ENCODE measurements at places on chromosomes 6 and 20.

DNA sequence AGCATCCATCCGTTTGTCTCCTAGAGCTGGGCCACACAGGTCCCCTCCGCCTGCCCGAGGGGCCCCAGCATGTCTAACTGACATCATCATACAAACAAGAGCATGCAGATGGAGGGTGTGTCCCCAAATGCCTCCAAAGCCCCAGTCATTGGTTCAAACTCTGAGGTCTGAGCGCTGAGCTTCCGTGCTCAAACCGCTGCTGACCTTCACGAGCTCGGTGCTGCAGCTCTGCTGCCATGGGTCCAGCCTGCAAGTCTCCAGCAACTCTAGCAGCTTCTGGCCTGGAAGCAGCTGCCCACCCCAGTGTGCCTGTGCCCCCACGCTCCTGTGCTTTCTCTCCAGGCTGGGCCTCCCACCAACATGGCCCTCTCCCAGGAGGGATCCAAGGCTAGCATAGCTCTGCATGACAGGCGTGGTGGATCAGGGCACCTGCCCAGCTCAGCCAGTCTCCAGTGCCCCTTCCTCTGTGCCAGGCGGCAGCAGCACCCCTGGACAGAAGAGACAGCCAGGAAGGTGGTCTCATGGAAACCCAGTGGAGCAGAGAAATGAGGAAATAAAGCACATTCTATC is 131.6 kb upstream of the PMEPA1 start:
- no peak for DNase-seq

DNA sequence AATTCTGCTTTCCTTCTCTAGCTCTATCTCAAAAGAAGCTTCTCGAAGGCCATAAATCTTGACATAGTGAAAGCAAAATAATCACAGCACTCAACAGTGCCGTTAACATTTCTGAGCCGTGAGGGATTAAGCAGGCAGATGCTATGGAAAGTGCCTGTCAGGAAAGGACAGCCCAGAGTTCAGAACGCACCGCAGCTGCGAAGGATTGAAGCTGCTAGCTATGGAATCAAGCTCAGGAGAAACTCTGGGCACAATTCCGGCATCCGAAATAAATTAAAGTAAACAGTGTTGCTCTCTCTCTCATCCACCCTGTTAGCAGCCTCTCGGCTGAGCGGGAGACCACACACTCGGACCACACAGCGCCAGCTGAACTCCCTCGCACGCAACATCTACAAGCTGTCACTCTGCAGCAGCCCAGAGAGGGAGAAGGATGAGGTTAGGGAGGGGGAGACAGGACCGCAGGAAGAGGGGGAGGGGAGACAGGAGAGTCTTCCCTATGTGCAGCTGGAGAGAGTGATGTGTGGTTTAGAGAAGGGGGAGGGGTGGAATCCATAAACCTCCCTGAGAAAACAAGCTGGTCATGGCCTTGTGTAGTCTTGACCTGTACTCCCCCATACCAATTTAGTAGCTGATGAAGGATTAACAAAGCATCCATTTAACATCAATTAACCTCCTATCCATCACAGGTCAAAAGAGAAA is 9.0 kb downstream of the EXOC2 start:
- no peak for DNase-seq

GRCh38 chr20:41428285-41428684 is 61.7 kb upstream of the EMILIN3 start:
- no peak for DNase-seq

DNA sequence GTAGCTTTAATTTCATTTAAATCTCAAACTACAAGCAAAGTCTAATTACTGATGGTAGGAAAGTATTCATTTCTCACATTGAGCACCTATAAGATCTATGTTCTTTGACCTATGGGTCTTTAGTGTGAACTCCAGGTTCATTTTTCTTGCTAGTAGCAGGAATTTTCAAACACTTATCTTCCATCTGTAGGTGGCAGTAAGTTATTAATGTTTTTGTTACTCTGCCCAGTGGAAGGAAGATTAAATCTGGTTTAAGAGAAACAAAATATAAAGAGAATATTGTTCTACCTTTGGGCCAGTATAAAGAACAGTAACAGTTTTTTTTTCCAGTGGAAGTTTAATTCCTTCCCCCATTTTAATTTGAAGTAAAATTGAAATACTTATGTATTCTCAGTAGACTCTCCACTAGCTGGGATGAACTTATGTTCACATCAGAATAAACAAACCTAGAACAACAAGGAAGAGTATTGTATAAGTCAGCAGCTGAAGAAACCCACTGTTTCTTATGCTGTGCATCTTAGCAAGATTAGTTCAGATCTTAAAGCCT is 328.2 kb downstream of the PHF3 start:
- no peak for DNase-seq

DNA sequence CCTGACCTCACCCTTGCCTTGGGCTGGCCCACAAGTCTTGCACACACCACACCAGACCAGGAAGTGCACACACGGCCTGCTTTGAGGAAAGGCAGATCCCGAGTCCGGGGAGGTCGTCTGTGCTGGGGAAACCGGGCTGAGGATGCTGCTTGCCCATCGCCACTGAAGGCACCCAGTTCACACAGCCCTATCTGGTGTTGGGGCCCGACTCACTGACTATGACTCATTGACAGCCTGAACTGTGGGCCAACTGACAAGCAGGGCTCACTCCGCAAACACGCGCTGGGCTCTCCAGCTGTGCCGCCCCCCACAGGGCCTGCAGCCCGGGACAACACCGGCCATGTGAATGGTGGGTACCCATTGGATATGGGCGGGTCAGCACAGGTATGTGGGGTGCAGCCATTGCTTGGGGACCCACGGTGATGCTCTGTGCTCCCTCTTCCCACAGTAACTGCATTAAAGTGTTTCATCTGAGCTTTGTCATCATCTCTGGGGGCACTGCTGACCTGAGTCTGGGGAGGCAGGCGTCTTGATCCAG is 1.6 kb downstream of the SAMD10 start:
- no peak for DNase-seq

DNA sequence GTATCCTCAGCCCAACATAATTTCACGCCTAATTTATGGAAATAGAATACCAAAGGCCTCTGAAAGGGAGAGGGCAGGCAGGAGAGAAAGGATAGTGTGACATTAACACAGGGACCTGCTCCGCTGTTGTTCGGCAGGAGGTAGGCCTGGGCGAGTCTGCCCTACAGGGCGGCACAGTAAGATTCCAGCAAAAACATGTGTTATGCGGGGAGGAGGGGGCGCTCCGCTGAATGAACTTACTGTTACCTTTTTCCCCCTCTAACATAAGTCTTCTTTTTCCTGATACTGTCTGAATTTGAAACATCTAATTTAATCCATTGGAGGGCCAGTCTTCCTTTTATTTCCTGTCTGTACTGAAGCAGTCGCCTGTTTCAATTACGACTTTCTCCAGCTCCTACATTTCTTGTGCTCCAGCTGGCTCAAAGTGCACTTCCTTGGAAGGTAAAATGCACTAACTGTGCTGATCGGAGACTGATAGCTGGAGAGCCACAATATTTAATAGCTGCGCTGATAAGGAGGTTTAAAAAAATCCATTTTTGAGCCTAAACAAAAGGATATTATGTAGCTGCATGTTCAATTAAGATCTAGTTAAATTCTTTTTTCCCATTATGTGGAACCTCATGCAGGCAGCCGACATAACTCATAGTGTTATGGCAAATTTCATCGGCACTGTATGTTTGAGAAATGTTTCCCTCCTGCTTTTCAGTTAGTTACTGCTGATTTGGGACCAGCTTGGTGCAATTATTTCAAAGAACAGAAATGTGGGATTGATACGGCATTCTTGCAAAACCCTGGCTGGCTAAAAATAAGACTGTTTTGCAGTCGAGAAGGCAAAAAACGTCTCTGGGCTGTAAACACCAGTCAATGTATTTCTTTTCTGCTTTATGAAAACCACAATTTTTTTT is 193.0 kb downstream of the FOXC1 start:
- DNase-seq = no peak

DNA sequence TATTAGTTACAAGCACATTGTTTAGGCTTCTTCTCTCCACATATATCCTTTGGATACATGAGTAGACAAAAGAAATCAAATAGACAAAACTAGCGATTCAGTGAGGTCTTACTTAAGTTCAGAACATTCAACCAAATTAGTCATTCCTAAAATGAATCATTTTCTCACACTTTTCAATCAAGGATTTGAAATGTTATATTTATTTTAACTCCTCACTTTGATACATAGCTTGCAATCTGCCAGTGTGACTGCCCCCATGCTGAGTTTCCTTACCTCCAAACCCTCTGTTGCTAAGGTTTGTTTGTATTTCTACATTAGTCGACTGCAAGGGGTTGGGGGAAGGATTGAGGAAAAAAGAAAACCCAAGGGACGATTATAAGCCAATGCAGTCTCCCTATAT is 3.5 kb upstream of the MOXD1 start:
- DNase-seq = no peak
